LNCaP clone FGC (cell line): ENCODE measurements at places on chromosomes 6 and 20.

DNA sequence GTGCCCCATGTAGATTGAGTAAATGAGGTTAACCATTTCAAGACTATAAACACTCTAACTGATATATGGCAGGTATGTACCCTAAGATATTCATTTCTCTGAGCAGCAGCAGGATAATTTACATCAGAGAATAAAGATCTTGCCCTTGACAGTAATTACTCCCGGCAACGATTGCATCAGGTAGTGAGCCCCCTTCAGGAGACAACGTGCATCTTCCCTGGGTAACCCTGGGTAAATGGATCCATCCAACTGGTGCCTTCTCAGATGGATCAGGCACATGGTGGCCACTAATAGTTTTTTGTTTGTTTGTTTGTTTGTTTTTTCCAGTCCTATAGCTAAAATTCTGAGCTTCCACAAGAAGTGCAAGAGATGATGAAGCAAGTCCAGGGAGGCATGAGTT, 469.4 kb upstream of the SLC35B3 start:
- DNase-seq: no peak

GRCh38 chr6:155274106-155274505, 10.3 kb downstream of the CLDN20 start:
- no peak for DNase-seq

- no peak for DNase-seq
Observed at GRCh38 chr6:116812051-116812650, 16.7 kb downstream of the GPRC6A start.

DNA sequence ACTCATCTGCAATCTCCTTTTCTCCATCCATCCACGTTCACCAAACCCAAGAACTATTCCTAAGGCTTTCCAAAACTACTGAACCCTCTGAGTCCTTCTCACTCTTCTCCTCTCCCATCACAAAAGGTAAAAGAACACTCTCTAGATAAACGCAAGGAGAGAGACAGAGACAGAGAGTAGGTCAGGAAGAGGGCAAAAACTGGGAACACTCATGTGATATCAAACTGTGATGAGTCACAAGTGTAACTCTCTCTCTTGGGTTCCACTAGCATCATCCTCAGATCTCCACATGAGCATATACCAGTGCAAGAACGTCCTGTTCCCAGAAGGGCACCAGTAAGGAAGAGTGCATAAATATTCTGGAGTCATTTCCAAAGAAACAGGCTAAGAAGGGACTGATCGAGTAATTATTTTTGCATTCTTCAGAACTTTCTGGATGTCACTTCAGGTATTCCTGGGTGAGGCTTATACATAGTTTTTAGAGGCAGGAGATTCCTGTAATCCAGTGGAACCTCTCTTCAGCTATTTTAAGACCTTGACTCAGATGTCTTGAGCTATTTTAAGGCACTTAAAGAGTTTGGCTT, 47.3 kb upstream of the STXBP5 start:
- no peak for DNase-seq

- DNase-seq: no peak
Observed at GRCh38 chr6:168016721-168017525, 19.5 kb downstream of the KIF25 start.

GRCh38 chr6:105305521-105305920, 97.4 kb downstream of the PREP start:
- DNase-seq: no peak
